ENCODE measurements at places on chromosomes 11 and 22.

GRCh38 chr11:43376594-43376993 is 17.9 kb downstream of the TTC17 start:
- DNase-seq, result no peak

DNA sequence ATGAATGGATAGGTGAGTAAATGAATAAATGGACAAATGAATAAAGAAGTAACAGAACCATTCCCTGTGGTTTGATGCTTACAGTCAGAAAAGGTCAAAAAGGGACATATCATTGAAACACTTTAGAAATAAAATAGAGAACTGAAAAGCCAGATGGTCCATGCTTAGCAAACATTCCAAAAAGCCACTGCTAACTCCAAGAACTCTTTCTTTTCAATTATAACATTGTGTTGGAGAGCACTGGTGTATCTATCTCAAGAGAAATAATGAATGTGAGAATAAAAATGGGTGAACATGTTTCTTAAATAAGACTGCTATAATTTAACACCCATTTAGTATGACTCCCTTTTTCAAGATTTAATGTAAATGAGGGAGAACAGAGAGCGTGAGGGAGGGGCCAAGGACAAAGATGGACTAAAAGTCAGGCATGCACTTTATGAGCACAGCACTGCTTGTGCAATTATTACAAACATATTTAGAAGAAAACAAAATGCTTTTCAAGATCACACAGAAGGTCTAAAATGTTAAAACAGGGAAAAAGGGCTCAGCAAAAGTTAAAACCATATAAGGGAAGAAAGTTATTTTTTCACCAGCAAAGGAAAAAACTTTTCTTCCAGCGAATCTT is 224.3 kb upstream of the PITPNB start:
- DNase-seq, result no peak

- no peak for DNase-seq
Observed at GRCh38 chr11:27861706-27862430, 161.6 kb upstream of the BDNF start.

- no peak for DNase-seq
Observed at GRCh38 chr11:70857894-70858293, 394.5 kb downstream of the SHANK2 start.

GRCh38 chr11:82750643-82751139 is 17.0 kb upstream of the FAM181B start:
- no peak for DNase-seq
